NCI-H1417 treated with DMSO at 0.1 percent for 48 hours (cell line): ENCODE measurements at places on chromosomes 4 and X.
A peak's percentile ranks its signal among the peaks of the same experiment; 100 is the strongest.

DNA sequence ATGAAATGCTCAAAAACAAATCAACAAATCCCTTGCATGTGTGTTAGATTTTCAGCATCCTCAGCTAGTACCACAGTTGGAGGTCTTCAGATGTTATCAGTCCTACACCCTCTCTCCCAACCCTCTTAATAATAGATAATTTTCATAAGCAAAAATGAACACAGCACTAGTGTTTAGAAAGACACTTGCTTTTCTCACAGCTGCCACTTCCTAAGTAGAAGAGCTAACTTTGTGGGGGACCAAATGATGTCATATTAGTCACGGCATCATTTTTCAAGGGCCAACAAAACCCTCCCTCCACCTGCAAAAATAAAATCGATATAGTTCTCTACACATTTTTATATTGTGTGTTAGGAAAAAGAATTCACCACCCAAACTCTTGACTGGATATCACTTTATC is 163.5 kb upstream of the GYPA start:
- no peak for DNase-seq

- DNase-seq, result no peak
These were observed 19.5 kb upstream of the SYTL5 start for GRCh38 chrX:37986893-37987292.

- no peak for DNase-seq
These were observed 282.7 kb downstream of the PTTG2 start for GRCh38 chr4:38242822-38243387.

GRCh38 chr4:183763990-183764754 is 105.1 kb downstream of the TRAPPC11 start:
- no peak for DNase-seq

DNA sequence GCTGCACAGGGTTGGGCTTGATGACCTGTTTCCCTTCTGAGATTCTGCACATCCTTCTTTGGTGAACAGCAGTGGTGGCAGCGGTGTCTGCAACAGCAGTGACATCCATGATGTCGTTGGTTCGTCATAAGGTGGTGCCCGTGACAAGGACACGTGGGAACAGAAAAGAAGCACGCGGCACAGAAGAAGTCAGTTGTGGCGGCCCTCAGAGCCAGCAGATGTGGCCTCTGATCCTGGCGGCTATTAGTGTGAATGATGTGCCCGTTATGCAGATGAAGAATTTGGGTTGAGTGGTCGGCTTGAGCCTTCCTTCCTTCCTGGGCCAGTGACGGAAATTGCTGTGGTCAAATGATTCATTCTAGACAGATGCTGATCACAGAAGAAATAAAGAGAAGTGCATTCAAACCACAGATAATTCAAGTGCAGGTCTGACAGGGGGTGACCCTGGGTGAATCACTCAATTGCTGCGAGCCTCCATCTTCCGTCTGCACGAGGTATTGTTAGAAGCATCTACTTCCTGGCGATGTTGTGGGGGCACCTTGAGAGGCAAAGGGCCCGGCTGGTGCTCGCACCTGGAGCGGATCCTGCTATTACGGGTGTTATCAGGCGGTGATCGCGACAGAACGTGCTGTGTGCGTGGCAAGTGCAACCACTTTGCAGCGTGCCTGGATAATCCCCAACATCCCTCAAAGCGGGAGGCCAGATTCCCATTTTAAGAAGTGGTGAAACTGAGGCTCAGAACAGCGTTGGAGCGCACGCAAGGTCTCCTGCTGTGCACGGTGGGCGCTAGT is 215.2 kb upstream of the PSAPL1 start:
- DNase-seq, result no peak

DNA sequence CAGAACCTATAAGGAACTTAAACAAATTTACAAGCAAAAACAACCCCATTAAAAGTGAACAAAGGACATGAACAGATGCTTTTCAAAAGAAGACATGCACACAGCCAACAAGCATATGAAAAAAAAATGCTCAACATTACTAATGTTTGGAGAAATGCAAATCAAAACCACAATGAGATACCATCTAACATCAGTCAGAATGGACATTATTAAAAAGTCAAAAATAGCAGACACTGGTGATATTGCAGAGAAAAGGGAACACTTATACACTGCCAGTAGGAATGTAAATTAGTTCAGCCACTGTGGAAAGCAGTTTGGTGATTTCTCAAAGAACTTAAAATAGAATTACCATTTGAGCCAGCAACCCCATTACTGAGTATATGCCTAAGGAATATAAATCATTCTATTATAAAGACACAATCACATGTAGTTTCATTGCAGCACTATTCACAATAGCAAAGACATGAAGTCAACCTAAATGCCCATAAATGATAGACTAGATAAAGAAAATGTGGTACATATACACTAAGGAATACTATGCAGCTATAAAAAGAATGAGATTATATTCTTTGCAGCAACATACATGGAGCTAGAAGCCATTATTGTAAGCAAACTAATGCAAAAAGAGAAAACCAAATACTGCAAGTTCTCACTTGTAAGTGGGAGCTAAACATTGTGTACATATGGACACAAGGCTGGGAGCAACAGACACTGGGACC is 1509.4 kb downstream of the TECRL start:
- no peak for DNase-seq

- no peak for DNase-seq
These were observed 131.7 kb downstream of the CLCN4 start for GRCh38 chrX:10288373-10288975.

GRCh38 chr4:186900984-186901383 is 177.3 kb upstream of the FAT1 start:
- no peak for DNase-seq

- no peak for DNase-seq
These were observed 466 bp upstream of the CCNA2 start for GRCh38 chr4:121824171-121824527.

DNA sequence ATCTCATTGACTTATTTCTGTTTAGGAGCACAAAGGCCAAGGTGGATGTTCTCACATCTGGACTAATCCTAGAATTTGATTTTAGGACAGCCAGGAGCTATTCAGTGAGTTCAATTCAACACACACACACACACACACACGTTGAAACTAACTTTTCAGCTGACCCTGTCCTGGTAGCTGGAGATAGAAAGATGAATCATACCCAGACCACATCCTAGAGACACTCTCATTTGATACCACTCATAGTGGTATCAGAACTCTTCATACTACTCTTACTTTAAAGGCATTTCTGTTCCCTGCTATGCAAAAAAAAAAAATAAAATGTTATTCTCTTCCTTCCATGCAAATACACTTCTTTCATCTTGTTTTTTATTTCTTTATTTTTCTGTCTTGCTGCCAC is 36.7 kb downstream of the KLF8 start:
- no peak for DNase-seq

GRCh38 chrX:37998586-37999262 is 7.6 kb upstream of the SYTL5 start:
- DNase-seq, result no peak

DNA sequence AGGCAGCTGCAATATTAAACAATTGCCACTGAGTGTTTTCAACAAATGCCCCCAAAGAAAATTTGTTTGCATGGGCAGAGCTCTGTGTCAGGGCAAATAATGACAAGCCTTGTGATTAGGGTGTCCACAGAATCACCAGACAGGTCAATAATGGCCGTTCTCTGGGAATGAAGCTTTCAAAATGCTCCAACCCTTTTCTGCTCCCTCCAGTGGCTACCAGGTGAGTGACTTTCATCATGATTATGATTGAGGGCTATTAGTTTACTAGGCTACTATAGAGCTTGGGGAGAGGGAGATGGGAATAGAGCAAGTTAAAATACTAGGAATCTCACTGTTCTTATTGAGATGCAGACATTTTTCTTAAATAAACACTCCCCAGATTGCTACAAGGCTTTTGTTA is 23.5 kb downstream of the IRS4 start:
- no peak for DNase-seq

DNA sequence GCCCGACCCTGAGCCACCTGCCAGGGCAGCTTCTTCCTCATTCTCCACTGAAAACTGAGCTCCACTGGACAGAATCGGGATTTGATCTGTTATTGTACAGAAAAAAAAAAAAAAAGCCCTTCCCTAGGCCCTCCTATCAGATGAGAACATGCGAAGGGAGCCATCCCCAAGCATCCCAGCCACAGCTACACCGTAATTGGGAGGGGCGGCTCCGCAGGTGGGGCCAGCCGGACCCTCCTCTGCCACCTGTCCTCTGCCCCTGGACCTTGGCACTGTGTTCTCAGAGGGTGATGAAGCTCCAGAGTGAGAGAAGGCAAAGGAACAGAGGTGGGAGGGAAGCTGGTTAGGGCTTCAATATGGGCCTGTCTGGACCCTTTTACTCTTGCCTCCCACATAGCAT is 240.0 kb upstream of the PSAPL1 start:
- no peak for DNase-seq

DNA sequence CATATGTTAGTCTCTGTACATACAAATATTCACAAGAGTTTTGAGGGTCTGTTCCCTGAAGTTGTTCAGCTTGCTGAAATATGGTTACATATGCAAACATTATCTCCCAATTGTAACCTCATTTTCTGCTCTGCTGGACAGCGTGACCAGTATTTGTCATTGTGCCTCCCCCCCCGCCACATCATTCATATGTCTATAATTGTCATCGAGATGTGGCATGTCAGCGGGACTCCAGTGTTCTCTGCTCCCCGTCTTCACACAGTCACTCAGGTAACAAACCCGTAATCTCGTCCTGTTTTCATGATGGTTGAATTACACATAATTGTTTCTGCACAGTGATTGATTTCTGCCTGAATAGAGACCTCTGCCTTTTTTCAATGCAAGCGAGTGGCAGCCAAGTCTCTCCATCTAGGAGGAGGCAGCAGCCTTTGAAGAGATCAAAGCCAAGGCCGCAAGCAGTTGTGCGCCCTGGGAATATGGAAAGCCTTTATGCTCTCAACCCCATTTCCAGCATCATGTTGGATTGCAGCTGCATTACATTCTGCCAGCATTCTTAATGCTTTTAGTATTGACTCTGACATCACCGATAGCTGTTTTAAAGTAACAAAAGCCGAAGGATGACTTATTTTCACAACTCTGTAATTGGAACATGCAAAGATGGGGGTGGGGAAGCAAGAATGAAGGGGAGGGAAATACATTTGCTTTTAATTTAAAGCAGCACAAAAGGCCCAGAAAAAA is 27.4 kb downstream of the LEF1 start:
- DNase-seq, result peak; percentile 95

GRCh38 chr4:3710451-3711182 is 55.6 kb upstream of the ADRA2C start:
- DNase-seq, result no peak

DNA sequence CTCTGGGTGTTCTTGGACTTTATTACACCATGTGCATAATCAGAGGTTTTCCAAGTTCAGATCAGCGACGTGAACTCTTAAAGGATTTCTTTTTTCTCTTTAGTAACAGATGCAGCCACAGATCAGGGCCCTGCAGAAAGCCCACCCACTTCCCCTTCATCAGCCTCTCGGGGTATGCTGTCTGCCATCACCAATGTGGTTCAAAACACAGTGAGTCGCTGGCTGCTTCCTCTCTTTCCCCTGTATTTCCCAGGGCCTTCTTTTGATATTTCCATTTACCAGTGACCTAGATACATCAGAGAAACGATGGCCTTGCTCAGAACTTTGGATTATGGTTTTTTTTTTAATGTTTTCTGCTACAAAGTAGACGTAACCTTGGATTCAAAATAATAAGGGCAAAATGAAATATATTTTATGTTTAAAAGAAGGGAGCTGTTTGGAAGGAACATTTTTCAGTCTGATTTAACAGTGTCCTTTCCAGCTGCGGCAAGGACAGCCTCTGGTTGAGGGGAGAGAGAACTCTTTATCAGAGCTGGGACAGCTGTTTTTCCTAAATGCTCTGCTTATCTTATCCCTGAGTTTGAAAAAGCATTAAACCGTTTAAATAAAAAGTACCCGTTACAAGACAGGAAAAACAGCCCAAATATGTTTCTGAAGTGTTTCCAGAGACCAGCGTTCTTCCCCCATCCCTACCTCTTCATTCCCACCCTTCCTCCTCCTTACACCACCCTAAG is 38.2 kb downstream of the FAM114A1 start:
- no peak for DNase-seq

DNA sequence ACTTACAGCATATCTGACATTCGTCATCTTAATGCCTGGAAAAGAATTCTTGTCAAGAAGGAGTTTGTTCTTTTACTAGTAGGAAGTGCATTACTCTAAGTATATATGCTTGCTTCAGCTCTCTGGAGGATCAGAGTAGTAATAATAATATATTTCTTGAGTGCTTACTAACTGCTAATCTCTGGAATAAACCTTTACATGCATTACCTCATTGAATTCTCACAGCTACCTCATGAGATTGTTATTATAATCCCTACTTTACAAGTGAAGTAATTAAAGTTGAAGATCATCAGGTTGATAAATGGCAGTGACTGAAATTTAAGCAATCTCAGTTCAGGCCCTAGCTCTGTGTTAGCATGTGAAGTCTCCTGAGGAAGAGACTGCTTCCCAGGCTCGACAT is 115.0 kb upstream of the PDE5A start:
- no peak for DNase-seq

GRCh38 chr4:55979562-55979961 is 30.8 kb downstream of the CEP135 start:
- no peak for DNase-seq

- DNase-seq, result no peak
These were observed 4.3 kb upstream of the ZCCHC4 start for GRCh38 chr4:25308306-25308705.

GRCh38 chr4:123559955-123560871 is 163.6 kb downstream of the SPRY1 start:
- no peak for DNase-seq

DNA sequence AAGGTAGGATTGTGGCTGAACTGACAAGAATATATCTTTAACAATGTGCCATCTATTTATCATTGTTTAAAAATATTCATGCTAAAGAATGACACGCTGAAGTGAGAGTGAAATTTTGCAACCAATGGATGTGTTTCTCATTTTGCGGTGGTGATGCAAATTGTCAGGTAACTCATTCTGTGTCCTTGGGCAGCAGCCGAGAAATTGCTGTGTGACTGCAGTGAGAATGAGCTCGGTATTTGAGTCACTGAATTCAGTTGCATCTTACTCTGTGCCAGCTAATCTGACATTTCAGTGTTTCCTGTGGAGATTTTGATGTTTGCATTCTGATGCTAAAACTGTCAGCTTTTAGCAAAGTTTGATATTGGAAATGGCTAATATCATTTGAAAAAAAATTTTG is 28.1 kb downstream of the MCUB start:
- no peak for DNase-seq
